Stimulated activated CD4-positive, alpha-beta T cell treated with anti-CD3 and anti-CD28 coated beads, Interleukin-2, amount 100 ng/mL, for 24 hours (primary cell): ENCODE measurements at places on chromosomes 5 and 9.

- DNase-seq = no peak
These were observed 46.5 kb downstream of the RXRA start for GRCh38 chr9:134372581-134373267.

DNA sequence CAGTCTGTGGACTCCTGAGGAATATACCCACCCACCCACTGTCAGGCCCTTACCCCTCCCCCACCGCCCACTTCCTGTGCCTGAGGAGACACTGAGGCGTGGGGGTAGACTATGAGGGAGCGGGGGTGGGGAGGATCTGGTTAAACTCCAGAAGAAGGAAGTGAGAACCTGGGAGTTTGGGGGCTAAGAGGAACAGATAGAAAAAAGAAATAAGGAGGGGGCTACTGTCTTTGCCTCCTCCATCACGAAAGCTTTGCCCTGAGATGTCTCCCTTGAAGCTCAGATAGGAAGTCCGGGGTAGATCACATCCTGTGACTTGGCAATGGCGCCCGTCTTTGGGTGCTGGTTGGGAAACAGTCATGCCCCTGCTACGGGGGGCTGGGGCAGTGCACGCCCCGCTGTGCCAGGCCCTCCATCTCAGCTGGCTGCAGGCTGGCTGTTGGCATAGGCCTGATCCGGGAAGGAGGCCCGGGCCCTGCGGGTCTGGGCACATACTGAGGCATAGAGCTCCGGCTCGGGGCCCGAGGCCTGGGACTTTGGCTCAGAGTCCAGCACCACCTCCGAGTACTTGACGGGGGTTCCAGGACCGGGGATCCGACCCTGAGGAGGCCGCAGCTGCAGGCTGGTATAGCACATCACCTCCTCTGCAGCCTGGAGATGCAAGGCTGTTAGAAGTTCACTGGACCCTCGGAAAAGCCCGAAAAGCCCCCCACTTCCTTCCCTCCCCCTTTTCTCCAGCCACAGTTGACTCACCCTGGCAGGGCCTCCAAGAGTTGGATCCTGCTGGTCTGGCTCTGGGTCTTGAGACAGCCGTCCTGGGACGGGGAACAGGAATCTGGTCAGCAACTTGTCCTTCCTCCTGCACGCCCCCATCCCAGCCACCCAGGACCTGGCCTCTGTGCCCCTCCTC is 1.0 kb downstream of the SIT1 start:
- DNase-seq = peak; percentile 63

GRCh38 chr5:59483971-59484472 is 409.5 kb downstream of the PDE4D start:
- no peak for DNase-seq

DNA sequence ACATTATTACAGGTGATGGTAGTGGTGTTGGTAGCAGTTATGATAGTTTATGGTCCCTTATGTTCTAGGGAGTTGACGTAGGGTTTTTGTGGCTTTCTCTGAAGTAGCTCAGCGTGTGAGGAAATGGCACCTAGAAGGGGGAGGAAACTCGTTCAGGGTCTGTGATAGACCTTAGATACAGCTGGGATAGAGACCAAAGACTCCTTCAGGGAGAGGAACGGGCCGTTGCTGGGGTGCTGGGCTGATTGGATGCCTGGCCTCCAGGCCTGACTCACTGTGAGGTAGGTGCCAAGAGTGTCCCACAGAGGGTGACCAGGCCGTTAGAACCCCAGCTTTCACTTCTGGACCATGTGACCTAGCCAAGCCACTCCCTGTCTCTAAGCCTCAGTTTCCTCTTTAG is 96.6 kb downstream of the DAB2IP start:
- no peak for DNase-seq

DNA sequence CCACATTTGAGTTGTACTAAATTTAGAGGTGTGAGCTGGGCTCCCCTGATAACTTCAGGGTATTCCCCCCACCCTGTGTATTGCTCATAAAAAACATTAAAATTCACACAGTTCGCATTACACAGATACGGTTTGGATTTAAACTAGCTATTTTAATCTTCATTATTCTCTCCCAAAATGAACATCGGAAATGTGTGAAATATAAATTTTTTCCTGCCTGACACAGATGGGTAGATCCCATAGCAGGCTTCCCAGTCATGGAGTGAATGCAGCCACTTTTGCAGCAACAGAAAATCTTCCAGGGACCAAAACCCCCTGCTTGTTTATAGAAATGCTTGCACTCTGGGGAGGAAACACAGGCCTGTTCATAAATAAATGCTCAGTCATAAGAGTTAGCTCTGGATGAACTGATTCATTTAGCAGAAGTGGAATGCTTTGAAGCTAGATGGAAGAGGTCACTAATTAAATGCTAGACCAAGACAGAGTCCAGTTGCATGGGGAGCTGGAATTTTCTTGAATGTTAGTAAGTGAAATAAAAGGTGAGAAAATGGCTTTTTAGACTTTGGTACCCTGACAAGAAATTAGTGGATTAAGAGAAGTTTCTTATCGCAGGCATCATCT is 115.6 kb downstream of the PDE8B start:
- DNase-seq = no peak

- DNase-seq = no peak
These were observed 1.5 kb downstream of the CRHBP start for GRCh38 chr5:76954383-76954763.

GRCh38 chr9:72362118-72362531 is 2.9 kb downstream of the ZFAND5 start:
- no peak for DNase-seq

DNA sequence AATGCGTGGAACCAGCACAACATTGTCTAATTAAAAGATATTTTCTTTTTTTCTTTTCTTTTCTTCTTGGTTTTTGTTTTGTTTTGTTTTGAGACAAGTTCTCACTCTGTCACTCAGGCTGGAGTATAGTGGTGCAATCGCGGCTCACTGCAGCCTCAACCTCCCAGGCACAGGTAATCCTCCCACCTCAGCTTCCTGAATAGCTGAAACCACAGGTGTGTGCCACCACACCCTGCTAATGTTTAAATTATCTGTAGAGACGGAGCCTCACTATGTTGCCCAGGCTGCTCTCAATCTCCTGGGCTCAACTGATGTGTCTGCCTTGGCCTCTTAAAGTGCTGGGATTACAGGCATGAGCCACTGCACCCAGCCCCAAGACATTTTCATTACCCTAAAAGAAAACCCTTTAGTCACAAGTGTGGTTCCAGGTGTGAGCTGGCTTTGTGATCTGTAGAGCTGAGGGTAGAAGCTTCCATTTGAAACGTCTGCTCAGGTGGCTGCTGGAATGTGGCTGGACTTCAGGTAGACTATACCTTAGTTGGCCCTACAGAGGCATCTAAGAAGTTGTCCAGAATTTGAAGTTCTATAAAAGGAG is 19.1 kb upstream of the NEK6 start:
- no peak for DNase-seq

GRCh38 chr5:96338624-96339415 is 94.2 kb downstream of the PCSK1 start:
- DNase-seq = no peak

DNA sequence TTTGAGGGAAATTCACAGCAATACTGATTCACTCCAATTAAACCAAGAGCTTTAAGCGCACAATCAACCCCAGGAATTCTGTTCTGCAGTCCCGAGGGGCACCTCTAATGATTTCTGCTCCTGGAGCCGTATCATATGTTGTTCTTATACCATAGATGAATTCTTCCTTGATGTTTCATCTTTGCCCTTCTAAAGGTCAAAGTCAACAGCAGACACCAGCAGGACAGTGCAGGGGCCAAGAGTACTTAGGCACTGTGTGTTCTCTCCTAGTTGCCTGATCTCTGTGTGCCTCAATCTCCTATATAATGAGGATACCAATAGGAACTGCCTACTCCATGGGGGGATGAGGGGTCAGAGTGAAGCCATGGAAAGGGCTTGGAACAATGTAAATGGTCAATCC is 16.5 kb downstream of the EPB41L4B start:
- DNase-seq = no peak

GRCh38 chr9:1055166-1055565 is 5.0 kb downstream of the DMRT2 start:
- no peak for DNase-seq

DNA sequence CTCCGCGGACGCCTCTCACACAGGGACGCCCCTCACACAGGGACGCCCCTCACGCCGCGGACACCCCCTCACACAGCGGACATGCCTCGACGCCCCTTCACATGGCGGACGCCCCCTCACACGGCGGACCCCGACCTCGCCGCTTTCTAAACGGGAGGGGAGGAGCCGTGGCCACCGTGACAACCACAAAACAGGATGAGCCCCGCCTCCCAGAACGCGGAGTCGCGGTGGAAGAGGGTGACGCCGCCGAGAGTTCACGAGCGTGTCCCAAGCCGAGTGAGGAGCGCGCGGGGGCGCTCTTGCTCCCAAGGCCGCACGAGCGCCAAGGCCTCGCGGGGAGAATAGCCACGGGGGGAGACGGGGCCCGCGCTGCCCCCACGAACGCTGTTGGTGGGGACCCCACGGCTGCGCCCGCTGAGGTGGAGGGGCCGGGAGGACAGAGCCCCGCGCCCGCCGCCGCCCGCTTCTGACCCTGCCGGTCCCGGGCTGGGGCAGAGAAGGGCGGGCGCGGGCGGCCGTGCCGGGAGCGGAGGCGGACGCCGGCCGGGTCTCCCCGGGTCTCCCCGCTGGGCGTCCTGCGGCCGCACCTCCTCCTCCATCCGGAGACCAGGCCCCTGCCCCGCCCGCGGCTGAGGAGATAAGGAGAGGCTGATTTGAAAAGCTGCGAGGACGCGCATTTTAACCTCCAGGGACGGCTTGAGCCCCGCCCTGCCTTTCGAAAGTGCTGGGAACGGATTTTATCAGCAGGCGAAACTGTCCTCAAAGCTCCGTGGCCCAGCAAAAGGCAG is 3.9 kb upstream of the NKD2 start:
- DNase-seq = peak; percentile 52
